PC-3 (cell line): ENCODE measurements at places on chromosomes 4 and X. TPM values are rescaled to one million over a fixed set of nuclear protein-coding genes. Genes with fewer than 3 reads are reported as not detected.

GRCh38 chr4:150402871-150403272 lies 179.1 kb upstream of the MAB21L2 start:
- no peaks in the 10 kb centered on the region for H3K27me3 ChIP-seq
- no peaks in the 10 kb centered on the region for H3K36me3 ChIP-seq
- H3K27ac ChIP-seq, result no peak overlapping the region
- no peak overlapping the region for H3K4me3 ChIP-seq
- DNase-seq, result no peak
- no peaks in the 10 kb centered on the region for H3K4me1 ChIP-seq

The DCAF12L2 gene
- total RNA-seq, result 0.44 and 0.69 TPM in 2 replicates

- no peak overlapping the region for H3K27ac ChIP-seq
- H3K27me3 ChIP-seq, result no peaks in the 10 kb centered on the region
- DNase-seq, result peak; percentile 20
- no peaks in the 10 kb centered on the region for H3K36me3 ChIP-seq
Measured at GRCh38 chrX:41824551-41824950, 98.8 kb downstream of the CASK start.

- DNase-seq, result peak; percentile 53
- H3K27me3 ChIP-seq, result no peaks in the 10 kb centered on the region
- no peak overlapping the region for H3K27ac ChIP-seq
- H3K4me1 ChIP-seq, result peaks cover 13% of the 10 kb centered on the region
Measured at GRCh38 chr4:142282870-142283431, 563.1 kb downstream of the INPP4B start.

The TLR6 gene
- total RNA-seq, result 0.92 and 1.2 TPM in 2 replicates

The HOPX gene
- total RNA-seq, result 0.87 TPM in 1 of 2 replicates, not detected in the other
